ENCODE measurements at places on chromosomes 2 and 18.

DNA sequence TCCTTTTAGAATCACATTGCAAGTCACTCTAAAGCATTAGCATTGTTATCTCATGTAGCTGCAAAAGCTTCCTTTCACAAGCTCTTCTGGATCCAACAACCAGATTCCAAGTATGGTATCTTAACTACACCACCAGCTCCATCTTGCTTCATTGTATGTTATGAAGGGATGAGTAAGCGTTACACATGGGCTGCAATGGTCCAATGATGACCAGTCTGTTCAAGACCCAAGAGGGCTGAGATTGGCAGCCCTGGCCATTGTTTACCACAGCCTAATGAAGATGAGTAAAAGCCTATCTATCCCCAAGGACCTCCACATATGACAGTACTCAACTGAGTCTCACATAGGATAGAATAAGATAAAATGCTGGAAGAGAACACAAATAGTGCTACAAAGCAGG lies 6.3 kb downstream of the CFLAR start:
- DNase-seq, result no peak

DNA sequence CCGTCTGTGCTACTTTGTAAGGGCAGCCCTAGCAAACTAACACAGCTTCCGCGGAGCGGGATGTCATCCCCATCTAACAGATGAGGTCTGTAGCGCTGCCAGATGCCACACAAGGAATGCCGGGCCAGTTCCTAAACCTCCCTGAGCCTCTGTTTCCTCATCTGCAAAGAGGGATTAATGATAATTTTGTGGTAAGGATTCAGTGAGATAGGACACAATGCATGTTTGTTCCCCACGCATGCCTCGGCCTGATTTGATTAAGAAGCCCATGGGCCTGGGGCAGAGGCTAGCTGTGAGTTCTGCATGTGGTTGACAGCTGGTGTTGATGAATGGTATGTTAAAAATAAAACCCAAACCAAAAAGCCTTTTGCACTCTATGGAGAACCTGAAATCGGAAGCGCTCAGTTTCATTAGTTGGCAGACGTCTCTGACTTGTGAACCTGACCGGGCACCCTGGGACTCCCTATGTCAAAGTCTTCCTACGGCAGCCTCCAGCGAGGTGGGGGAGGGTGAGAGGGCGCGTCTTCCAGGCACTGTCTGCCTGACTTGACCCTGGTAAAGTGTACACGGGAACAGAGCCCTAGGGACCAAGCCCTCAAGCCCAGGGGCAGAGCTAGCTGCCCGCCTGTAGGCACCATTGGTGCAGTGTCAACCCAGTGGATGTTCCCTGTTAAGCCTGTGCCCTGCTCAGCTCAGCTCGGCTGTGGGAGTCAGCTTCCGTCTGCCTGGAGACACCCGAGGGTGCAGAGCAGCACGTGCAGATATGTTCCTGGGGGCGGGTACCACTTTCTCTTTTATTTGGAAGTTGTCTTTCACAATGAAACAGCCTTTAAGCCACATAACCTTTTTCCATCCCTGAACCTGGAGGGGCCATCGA lies 14.8 kb upstream of the INHBB start:
- no peak for DNase-seq

DNA sequence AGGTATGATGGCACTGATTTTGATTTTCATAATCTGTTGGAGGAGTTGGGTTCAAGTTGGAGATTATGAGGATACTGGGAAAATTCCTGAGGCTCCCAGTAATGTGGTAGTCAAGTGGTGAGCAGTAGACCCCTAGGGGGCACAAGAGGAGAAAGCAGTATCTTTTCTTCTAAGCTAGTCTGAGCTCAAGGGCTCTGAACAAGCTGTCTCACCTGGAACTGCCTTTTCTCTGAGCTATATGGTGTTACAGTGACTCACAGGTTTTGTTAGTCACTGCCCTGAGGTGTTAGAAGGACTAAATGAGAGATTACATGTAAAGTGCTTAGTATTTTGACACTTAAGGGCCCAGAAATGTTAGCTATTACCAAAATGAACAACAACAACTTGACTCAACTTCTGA lies 42.2 kb downstream of the CD302 start:
- DNase-seq, result no peak

DNA sequence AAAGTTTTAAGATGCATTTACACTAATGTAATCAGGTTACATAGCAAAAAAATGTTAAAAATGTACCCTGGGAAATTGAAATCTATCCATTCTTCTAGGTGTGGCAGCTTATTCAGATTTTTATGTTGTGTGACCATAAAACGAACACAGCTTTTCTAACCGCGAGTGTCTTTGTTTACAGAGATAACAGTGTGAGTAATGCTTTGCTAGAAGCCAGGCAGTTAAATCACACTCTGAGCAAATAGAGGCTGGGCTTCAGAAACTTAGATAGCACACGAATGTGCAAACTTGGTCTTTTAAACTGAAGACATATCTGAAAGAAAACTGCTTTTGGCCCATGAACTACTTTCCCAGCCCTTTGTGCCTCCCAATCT lies 116.1 kb downstream of the SPTBN1 start:
- DNase-seq, result no peak

DNA sequence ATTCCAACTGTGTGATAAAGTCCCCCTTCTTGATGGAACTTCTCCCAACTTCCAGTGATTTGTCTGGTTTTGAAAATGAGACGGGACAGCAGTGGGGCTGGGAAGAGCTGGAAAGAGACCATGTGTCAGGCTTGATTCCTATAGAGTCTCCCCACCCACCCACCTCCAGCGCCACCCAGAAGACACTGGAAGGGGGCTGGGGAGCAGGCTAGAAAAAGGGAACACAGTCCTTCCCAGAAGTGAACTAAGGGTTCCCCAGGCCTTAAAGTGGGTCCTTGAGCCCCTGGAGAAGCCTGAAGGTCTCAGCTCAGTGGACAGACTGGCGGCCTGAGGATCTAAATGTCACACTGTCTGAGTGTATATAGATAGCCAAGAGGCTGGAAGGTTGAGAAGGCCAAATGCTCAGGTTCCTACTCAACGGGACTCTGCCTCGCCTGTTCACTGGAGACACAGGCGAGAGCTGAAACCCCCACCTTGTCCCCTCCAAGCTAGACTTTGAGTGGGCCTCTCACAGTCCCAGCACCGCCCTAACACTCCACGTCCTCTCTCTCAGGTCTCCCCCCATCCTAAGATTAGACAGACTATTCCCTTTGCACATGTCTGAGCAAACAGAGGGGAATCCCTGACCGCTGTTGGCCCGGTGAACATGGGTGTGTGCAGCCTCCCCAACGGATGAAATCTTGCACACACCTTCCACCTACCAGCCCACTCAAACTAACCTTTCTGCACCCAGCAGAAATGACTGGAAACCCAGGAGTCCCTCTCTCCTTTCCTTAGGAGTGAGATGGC lies 1.6 kb downstream of the PKDCC start:
- DNase-seq, result no peak

DNA sequence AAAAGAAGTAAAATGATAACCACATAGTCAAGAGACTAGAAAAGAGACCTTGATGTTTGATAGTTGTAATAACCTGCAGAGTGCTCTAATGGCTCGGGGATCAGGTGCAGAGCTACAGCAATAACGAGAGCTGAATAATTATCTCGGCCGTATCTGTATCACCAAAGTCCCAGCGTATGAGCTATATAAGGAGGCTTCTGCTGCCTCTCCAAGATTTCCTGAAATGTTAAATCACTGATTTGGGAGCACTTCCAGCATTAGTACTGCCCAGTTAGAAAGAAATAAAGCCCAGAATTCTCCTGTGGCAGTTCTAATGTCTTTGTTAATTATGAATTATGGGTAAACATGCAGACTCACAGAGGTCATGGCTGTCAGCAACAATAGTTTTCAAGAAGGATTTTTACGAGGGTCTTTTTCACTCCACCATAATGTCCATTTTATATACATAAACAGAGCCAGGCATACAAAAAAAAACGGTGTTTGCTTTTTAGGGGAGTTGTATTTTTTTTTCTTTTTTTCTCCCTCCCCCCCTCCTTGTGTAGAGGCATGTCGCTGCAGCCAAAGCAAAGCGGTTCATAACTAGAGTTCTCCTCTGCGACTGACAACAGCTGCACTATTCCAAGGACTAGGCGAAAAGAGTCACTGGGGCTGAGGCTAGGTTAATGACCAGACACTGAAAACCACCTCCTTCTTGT lies 168.3 kb upstream of the VRK2 start:
- no peak for DNase-seq

DNA sequence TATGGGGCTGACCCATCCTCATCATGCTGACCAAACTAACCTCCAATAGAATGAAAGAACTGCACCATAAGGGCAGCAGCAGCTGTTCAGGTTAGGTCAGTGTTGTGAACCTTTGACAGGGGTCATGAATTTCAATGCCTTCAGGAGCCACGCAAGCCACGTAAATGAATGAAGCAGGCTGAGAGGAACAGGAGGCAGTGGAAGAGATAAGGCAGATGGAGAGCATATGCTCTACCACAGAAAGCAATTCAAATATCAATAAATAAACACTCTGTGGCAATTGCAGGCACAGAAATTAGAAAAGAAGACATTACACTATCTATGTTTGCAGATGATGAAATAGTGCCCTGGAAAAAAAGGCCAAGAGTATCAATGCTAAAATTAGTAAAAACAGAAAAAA lies 56.3 kb downstream of the SCG2 start:
- DNase-seq, result no peak
